ENCODE measurements at places on chromosomes 6 and 20.

DNA sequence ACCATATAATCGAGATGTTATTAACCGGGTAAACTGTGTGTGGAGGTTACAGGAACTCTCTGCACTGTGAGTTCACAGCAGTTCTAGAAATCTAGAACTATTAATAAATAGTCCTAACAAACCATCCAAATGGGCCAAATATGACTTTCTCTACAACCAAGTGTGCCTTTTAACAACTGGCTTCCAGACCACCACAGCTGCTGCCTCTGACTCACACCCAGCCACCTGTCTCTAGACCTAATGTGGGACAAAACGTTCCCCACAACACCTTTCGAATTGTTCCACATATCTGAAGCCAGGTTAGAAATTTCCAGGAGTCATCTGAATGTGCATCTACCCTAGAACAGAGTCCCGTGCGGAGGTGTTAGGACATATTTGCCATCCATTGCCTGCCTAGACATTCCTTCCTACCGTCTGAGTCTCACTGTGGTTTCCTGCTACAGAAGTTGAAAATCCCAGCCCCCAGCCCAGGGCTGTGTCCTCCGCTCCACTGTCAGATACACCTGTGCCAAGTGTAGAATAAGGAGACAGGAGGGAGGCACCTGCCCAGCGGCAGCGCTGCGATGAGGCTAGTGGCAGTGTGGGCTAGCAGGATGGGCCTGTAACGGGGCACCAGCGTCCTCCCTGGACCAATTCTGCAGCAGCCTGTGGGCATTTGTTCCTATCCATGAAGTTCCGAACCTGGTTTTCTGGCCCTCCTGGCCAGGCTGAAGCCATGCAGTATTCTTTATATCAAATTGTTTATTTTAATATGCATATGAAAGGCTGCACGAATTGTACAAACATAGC is 28.5 kb upstream of the MAP3K4 start:
- no peak for DNase-seq

DNA sequence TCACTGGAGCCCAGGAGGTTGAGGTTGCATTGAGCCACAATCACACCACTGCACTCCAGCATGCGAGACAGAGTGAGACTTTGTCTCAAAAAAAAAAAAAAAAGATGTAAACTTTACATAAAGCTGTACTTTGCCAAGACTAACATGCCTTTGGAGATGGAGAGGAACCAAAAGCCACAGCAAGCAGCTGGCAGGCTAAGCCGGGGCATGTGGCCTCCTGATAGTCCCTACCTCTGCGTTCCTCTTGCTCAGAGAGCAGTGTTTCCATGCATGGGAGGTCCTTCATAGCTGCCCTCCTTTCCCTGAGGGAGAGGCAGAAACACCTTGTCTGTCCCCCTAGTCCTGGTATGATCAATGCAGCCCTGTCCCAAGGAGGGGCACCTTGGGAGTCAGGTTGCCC is 35.2 kb downstream of the SPATA2 start:
- no peak for DNase-seq

GRCh38 chr6:26420688-26421171 is 18.7 kb downstream of the BTN3A1 start:
- DNase-seq, result peak; percentile 12

DNA sequence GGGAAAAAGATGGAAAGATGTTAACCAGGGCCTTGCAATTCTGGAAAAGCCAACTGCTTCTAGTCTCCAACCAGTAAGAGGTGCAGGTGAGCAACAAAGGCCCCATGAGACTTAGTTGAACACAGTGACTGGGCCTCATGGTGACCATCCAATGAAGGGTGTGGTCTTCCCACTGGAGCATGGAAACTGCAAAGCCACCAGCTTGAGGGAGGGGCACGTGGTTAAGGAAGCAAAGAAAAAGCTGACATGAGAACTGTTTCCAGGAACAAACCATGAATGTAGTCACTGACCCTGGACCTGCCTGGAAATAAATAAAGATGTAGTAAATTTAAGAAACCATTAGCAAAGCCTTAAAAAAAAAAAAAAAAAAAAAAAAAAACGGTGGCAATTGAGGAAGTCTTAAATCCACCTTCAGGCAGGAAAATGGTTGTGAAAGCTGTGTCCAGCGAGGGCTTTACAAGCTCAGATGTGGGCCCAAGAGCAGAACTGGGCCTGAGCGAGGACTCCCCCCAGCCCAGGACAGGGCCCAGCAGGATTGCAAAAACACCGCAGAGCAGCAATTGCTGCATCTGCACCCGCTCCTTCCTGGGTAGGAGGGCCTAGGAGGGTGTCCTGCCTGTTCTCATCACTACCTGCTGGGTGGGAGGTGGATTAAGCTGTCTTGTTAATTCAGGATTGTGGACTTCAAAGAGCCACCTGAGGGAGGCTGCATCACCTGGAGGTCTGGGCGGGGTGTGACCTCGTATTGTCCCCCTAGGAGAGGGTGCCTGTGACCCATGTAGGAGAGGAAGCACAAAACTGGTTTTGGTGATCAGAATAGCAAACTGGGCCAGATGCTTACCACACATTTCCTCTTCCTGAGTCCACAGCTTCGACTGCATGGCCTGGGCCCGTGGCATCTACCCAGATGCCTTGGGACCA is 10.3 kb downstream of the GFRA4 start:
- no peak for DNase-seq

- DNase-seq, result no peak
These were observed 10.9 kb upstream of the F13A1 start for GRCh38 chr6:6331393-6331792.

DNA sequence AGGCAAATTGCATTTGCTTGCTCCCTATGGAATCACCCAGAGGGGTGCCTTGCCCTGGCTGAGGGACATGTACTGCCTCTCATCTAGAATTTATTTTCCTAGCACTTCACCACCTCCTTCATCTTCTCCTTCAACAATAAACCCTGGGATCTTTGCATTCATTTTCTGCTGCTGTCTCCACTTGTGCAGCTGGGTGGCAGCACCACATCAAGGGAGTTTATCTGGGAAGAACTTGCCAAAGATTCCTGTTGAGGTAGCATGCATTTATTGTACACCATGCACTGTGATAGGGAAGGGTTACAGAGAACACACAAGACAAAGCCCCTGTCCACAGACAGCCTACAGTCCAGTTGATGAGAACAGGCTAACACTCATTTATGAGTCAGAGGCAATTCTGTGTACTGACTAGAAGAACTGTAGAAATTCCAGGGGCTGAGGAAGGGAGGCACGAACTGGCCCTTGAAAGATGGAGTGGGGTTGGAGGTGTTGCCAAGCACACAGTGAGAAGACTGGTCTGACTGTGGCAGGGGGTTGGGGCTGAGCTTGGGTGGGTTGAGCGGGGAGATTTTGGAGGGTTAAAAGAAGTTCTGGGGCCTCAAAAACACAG is 17.5 kb downstream of the C20orf173 start:
- no peak for DNase-seq

DNA sequence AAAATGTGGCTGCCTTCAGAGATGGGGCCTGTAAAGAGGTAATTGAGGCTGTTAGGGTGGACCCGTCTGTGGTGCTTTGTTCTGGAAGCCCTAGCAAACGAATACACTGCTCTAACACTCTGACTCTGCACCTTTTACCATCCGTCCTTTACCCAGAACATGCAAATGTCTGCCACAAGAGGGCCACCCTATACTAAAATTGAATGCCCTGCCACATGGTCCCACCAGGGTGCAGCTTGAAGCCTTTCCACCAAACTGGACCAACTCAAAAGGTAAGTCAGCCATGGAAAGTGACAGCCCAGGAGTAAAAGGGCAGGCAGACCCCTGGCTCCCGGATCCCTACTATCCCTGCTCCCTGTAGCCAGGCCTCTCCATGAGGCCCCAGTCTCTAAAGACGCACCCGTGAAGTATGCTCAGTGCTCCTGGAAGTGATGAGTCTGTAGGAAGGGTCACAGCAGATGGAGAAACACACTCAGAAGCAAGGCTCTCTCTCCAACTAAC is 5.8 kb upstream of the BFSP1 start:
- peak; percentile 43 for DNase-seq

- no peak for DNase-seq
These were observed 16.1 kb upstream of the SCGN start for GRCh38 chr6:25635886-25636317.

GRCh38 chr20:63973160-63973479 is 3.4 kb upstream of the ZNF512B start:
- no peak for DNase-seq

GRCh38 chr6:129748212-129748900 is 38.4 kb upstream of the ARHGAP18 start:
- peak; percentile 30 for DNase-seq

GRCh38 chr20:62570897-62571668 is 71.2 kb upstream of the SLCO4A1 start:
- no peak for DNase-seq

DNA sequence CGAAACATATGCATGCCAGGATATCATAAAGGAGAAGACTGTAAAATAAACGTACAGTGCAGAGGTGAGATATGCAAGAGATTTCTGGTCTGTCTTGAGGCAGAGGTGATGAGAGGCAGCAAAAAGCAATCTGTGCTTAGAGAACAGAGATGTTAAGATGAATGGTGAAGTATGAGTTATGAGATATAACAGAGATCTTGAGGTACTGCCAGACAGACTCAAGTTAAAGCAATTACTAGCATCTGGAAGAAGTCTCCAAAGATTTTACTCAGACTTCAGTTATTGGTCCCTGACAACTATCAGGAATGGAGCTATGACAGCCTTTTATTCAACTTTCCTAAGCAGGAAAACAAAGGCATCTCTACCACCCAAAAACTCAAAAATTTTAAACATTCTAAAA is 122.8 kb upstream of the DST start:
- no peak for DNase-seq

GRCh38 chr6:42293386-42293977 is 75.8 kb upstream of the MRPS10 start:
- no peak for DNase-seq

DNA sequence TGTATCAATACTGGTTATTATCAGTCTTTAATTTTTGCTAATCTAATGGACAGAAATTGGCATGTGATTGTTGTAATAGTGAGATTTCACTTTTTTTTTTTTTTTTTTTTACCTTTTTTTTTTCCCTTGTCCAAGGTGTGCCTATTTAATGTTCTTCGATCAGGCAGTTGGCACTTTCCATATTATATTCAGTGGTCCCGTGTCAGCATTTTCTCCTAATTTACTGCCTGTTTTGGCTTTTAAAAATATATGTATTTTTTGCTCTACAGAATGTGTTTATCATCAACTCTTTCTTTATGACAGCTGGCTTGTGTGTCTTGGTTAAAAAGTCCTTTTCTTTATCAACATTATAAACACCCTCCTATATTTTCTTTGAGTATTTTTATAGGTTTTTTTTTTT is 39.4 kb downstream of the CDYL start:
- no peak for DNase-seq

DNA sequence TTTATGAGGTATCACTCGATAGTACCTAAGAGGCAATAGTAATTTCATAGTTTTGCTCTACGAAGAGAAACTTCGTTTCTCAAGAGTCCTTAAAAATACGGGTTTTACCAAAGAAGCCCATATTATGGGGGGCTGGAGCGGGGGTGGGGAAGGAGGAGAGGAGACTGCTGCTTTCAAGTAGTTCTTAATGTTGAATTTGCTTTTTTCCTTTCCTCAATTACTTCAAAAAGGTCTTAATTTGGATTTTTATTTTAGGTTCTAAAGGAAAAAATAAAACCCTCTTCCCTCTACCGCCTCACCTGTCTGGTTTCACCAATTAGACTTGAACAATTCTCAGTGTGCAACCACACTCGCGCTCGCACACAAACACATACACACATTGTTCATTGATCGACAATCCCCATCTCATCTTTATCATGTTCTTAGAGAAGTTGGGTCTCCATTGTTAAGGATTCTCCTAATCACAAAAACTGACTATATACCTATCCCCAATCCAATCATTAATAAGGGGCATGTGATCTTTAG is 97.2 kb downstream of the HFE start:
- no peak for DNase-seq

DNA sequence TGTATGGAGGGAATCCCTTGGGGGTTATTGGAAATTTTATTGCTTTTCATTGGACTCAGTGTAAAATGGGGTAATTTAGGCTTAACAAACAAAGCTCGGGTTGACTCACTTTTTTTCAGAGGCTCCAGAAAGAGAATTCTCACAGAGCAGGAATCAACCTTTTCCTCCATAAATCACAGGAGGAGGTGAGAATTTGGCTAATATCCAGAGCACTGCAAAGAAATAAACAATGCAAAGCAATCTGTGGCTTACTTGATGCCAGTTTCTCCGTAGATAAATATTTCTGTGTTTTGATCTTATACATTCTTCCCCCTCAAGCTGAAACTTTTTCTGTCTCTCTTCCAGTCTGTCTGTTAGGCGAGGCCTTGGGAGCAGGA is 176.6 kb downstream of the TSHZ2 start:
- no peak for DNase-seq

DNA sequence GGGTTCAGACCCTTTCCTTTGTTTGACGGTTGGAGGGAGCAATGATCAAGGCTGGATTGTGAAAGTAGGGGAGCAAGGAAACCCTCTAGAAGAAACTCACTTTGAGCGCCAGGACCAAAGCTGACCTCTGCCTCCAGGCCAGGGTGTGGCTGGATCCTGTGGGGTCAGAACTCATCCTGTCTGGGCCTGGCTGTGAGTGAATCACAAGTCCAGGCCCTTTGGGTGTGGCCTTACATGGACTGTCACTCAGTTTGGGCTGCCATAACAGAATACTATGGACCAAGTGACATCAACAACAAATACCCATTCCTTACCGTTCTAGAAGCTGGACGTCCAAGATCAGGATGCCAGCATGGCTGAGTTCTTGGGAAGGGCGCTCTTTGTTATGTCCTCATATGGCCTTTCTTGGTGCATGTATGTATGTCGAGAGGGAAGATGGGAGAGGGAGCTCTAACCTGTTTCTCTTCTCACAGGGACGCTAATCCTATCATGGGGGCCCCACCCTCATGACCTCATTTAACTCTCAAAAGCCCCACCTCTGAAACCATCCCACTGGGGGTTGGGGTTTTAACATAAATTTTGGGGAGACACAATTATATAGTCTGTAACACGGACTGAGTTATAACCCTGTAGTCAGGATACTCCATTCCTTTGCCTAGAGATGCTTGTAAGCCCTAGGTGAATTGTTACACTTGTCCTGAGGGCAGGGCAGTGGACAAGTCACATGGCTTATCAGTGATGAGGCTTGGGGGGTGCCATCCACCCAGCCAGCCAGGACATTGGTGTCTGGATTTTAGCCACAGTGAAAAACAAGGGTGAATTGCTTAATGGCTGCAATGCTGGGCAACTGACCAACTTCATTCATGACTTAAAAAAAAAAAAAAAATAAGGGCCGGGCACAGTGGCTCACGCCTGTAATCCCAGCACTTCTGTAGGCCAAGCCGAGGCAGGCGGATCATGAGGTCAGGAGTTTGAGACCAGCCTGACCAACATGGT is 80.0 kb downstream of the TRMT11 start:
- DNase-seq, result no peak

- DNase-seq, result no peak
These were observed 81.7 kb upstream of the MAFB start for GRCh38 chr20:40770564-40771307.
